ENCODE measurements at places on chromosomes 7 and 10. TPM values are rescaled to one million over a fixed set of nuclear protein-coding genes. Genes with fewer than 3 reads are reported as not detected.

Gene DGKI
- 1.6 TPM for polyA plus RNA-seq

Gene PRLHR
- polyA plus RNA-seq = not detected

Gene CLDN3
- polyA plus RNA-seq = 69.6 TPM

DNA sequence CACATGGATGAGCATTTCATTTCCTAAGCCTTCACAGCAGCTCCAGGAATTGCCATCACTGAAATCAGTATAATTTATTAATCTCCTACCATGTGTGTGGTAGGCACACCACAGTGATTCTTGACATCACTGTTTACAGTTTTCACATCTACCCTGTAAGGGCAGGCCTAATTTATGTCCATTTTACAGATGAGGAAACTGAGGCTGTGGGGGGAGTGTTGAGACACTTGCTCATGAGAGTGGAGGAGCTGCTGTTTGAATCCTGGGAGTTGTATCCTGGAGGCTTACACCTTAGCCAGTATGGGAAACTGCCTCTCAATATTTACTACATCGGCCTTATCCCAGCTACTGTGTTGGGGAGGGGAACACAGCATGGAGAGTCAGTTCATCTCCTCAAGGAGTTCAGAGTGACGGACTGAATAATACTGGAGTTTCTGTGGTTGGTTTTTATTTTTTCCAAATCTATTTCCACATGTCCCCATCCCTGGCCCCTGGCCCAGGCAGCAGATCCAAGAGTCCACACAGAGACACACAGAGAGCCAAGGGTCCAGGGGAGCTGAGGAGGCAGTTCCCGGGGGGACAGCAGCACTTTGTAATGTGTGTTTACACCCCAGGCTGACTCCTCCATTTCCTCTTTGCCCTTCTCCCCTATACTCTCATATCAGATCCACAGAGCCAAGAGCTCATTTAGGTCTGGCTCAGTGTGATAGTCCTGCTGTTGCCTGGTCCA is 13.2 kb downstream of the UBTD1 start:
- DNase-seq = no peak

DNA sequence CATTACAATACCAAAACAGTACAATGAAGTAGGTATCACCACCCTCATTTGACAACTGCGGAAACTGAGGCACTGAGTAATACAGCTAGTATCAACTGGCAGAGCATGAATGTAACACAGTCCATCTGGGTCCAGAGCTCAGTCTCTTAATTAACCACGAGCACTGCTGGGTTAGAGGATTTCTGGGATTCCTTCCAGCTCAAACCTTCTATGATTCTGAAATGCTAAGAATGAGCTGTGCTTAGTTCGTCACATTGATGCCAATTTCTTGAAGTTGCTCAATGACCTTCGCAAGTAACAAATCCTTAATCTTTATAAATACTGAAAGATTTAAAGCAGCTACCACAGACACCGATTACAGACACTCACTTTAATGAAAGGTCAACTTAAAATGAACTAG is 62.5 kb downstream of the SGMS1 start:
- no peak for DNase-seq

GRCh38 chr7:112529521-112529920 is 48.7 kb downstream of the LSMEM1 start:
- no peak for DNase-seq

- no peak for DNase-seq
These were observed 2.9 kb downstream of the FGFR2 start for GRCh38 chr10:121595351-121595805.

- DNase-seq = no peak
These were observed 230.6 kb downstream of the TWIST1 start for GRCh38 chr7:18886832-18887231.

DNA sequence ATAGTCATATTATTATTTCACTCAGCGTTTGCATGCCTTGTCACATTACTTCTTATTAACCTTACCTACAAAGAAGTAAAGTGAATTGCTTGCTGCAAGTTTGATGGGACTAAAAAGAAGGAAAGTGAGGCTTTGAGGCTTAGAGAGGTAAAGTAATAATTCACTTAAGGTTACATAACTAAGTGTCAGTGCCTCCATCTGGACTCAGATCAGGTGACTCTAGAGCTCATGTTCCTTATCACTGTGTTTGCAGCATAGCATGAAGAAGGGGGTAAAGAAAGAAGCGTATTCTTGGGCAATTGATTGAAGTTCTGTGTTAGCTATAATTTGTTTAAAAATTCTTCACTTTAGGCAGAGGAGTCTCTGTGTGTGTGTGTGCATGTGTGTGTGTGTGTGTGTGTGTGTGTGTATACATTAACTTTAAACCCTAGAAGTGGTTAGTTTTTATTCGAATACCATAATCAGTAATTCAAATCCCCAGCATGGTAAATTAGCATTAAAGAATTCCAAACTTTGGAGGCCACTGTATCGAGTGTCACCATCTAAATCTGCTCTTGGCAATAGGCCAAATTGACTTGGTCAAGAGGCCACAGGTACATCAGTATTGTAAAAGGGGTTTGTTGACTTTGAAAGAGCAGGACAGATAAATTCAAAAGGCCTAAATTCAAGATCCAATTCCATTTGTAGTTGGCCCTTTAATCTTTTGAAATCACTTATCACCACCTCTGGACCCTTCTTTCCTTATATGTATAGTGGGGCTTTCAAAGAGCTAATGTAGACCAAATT is 2.2 kb upstream of the PON3 start:
- DNase-seq = peak; percentile 21

- peak; percentile 75 for DNase-seq
These were observed 182.1 kb downstream of the ARID5B start for GRCh38 chr10:62083412-62084267.

GRCh38 chr10:77641788-77642397 is 4.3 kb upstream of the KCNMA1 start:
- DNase-seq = peak; percentile 73

Gene SCART1
- polyA plus RNA-seq = 4.9 TPM

Gene ARHGEF35
- polyA plus RNA-seq = 18.4 TPM

- DNase-seq = peak; percentile 82
These were observed at the start of gene MLXIPL for GRCh38 chr7:73623798-73624668. Gene MLXIPL, minus strand, starts transcription at chr7:73624522. Its CDS starts 30 bp downstream, at chr7:73624492.

Gene CDHR1
- polyA plus RNA-seq = 0.65 TPM

Gene LEP
- 0.27 TPM for polyA plus RNA-seq

DNA sequence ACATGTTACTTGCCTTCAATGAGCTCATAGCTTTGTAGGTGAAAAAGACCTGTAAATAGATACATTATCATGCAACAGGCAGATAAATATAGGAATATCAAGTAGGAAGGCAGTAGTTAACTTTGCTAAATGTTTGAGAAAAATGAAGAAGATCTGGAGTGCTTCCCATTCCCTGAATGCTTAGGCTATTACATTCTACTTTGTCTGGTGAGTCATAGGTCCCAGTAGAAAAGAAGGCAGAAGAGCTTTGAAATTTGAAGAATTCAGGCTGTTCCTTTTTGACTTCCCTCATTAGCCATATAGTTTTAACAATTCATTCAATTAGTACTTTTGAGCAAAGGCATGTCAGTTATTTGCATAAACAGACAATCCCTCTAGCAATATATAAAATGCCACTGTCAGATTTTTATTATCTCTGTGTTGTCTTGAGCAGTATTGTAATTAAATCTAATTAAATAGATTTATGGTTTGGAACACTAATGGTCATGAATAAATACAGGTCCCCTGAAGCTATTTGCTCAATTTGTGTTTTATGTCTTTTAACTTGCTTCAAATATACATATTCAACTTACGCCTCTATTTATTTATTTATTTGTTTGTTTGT is 875.0 kb downstream of the REEP3 start:
- peak; percentile 12 for DNase-seq

Gene PLA2G12B
- 9.3 TPM for polyA plus RNA-seq

DNA sequence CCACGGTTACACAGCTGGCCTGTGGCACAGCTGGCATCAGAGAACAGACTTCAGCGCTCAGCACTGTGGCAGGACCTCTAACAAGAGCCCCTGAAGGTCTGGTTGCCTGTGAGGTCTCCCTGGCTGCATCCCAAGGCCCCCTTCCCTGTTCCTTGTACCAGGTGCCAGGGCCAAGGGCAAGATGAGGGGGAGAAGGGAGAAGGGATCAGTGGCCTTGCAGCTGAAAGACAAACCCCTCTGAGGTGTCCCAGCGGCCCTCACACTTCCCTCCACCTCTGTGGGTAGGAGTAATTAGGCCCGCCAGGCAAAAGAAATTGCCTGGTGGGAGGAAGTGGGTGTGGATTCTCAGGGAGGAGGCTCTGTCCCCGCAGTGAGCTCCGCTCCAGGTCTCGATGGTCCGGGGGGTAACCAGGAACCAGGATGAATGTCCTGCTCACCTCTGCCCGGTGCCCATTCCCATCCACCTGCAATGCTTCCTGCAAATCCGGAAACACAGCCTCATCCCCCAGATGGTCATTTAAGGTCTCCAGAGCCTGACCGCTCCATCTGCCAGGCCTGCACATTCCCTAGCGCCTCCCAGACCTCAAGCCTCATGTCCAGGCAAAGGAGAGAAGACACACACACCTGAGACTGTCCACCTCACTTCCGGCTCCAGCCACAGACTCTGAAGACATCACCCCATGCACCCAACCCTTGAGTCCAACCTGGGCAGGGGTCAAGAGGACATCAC is 22.7 kb downstream of the GRID2IP start:
- DNase-seq = no peak

Gene KLF14
- 0.47 TPM for polyA plus RNA-seq

Gene ADCYAP1R1
- polyA plus RNA-seq = 1.4 TPM

DNA sequence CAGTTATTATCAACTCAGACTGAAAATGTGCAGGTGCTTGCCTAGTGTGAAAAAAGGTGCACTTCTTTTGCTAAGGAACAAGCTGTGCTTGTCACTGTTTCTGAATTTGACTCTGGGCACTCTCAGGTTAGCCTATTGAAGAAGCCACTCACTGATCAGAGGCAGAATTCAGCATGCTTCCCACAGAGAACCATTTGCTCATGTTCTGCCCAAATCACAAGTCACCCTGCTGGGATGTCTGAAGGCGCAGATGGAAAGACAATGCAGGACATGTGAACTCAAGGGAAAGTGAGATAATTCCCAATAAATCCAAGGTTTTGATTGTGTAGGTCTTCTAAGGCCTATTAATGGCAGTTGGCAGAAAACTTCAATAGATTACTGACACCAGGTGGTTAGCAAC is 47.8 kb upstream of the CSTF2T start:
- no peak for DNase-seq

All from renal pelvis (tissue), 12 donors.